ENCODE measurements at places on chromosomes 16 and 17.
A peak's percentile ranks its signal among the peaks of the same experiment; 100 is the strongest.

DNA sequence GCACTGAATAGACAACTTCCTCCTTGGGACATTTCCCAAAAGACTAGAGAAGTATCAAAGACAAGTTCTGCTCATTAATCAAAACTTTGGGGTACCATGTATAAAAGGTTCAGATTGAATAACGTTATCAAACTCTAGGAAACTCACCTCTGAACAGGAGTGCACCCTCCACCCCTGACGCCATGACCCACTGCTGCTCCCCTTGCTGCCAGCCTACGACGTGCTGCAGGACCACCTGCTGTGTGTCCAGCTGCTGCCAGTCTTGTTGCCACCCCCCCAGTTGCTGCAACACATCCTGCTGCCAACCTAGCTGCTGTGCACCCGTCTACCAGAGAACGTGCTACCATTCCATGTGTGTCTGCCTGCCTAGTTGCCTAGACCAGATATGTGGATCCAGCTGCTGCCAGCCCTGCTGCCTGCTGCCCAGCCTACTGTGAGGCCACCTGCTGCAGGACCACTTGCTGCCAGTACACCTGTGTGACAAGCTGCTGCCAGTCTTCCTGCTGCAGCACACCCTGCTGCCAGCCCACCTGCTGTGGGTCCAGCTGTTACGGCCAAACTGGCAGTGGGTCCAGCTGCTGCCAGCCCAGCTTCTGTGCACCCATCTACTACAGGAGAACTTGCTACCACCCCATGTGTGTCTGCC is 13.8 kb upstream of the KRTAP9-2 start:
- DNase-seq = no peak

DNA sequence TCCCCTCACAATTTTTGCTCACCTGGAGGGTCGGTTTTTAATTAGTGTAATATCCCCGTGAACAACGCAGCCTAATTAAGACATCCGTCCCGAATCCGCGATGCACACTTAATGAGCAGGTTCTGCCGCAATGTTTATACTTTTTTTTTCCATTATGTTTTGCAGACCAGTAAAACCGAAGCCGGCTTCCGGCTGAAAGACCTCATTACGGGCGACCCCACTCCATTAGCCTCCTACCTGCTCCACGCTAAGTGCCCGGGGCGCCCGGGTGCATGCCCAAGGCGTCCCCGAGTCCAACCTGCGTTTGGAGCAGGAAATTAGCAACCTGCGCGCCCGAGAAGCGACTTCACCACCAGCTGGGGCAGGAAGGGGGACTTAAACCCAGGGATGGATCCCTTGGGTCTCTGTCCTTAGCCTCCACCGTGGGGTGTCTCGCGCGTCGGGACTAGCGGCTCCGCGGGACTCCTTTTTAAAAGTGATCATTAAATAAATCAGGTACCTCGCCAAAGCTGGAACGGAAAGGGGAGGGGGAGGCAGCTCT is 1.7 kb downstream of the RBFOX3 start:
- DNase-seq = no peak

DNA sequence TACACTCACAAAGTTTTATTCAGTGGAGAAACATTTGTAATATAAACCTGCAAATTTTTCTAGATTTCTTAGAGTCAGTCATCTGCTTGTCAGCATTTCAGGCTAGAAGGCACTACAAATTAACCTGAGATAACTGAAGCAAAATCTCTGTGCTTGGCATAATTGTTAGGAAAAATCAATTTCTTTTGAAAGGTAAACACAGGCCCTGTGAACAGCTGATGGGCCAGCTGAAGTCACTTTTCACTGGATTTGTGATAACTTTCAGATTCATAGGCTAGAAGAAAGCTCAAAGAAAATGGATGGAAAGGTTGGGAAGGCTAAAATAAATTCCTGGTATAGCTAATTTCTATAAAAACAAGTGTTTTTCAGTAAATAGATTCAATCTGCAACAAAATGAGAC is 34.0 kb upstream of the SLC6A2 start:
- DNase-seq = no peak

GRCh38 chr17:29956225-29956624 is 14.8 kb downstream of the EFCAB5 start:
- DNase-seq = peak; percentile 54

DNA sequence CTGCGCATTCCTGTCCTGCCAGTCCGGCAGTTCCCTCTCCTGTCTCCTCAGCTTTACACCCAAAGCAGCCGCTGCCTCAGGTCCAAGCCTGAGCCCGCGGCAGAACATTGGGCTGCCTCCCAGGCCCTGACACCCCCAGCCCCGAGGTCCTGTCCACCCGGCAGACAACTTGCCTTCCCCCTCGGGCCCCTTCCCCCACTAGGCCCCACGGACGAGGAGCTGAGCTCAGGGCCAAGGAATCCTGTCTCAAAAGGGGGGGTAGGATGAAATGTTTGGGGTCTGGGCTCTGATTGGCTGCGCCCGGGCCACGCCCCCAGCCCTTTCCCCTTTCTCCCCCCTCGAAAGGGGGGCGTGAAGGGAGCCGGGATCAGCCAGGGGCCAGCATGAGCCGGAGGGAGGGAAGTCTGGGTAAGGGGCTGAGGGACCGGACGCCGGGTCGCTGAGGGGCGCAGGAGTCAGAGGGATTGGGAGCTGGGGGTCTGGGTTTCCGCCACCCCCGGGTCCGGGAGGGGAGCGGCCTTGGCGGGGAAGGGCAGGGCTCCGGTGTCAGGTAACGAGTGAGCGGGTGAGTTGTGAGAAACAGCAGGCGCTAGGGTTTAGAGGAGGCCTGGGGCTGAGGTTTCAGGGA is at the start of gene CTF1:
Gene CTF1, plus strand, starts transcription at position 354 of the 628 bp plus-strand sequence. Its CDS starts 30 bp downstream, at position 384.
- no peak for DNase-seq

- DNase-seq = no peak
Observed at GRCh38 chr17:73250851-73251640, 10.6 kb downstream of the CPSF4L start.
